ENCODE measurements at places on chromosomes 3 and 15.

- ATAC-seq, result no peak
These were observed 80.3 kb upstream of the IGSF10 start for GRCh38 chr3:151541178-151541577.

- peak; percentile 20 for ATAC-seq
These were observed 28.9 kb downstream of the KAT2B start for GRCh38 chr3:20069178-20069532.

DNA sequence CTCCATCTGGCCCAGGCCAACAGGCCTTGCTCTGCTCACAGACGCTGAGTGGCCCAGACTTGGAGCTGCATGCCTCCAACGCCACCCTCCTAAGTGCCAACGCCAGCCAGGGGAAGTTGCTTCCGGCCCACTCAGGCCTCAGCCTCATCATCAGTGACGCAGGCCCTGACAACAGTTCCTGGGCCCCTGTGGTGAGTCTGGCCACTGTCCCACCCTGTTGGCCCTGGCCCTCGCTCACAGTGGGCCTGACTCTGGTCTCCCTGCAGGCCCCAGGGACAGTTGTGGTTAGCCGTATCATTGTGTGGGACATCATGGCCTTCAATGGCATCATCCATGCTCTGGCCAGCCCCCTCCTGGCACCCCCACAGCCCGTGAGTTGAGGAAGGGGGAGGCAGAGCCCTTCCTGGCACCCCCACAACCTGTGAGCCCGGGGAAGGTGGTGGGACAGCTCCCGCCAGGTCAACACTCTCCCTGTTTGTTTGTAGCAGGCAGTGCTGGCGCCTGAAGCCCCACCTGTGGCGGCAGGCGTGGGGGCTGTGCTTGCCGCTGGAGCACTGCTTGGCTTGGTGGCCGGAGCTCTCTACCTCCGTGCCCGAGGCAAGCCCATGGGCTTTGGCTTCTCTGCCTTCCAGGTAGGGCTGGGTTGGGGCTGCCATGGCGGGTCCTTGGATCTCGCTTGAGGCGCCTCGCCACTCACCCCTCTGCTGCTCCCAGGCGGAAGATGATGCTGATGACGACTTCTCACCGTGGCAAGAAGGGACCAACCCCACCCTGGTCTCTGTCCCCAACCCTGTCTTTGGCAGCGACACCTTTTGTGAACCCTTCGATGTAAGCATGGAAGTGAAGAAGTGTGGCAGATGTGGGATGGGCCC is 10.0 kb downstream of the NT5DC2 start:
- no peak for ATAC-seq

GRCh38 chr3:127668906-127669305 is 3.8 kb upstream of the ABTB1 start:
- no peak for ATAC-seq

DNA sequence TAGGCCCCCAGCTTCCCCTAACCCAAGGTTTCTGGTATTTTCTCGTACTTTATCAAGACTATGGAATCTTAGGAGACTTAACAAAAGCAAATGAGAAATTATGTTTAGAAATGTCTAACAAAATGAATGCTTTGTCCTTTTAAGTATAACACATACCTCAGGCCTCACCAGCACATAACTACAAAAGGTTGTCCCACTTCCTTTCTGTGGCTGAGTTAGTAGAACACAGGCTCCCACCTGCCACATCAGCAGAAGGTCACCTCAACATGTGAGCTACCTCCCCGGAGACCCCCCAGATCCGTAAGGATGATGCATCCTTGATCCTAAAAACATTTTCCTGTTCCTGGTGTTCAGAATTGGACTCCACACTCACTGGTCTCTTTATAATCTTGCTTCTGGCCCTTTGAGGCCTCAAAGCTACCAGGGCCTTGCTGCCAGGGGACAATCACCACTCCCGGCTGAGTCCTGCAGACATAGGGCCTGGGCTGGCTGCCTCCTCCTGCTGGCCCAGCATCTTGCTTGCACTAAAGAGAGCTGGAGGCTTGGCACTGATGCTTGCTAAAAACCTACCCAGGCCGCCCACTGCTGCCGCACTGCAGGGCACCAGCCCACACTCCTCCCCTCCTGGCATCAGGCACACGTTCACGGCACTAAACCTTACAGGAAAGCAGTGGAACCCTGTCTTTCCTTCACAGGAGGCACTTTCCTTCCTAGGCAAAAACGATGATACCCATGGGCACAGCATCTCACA is 2.9 kb downstream of the CCRL2 start:
- ATAC-seq, result no peak

- ATAC-seq, result peak; percentile 94
These were observed 64.1 kb upstream of the HEG1 start for GRCh38 chr3:125119752-125120378.

DNA sequence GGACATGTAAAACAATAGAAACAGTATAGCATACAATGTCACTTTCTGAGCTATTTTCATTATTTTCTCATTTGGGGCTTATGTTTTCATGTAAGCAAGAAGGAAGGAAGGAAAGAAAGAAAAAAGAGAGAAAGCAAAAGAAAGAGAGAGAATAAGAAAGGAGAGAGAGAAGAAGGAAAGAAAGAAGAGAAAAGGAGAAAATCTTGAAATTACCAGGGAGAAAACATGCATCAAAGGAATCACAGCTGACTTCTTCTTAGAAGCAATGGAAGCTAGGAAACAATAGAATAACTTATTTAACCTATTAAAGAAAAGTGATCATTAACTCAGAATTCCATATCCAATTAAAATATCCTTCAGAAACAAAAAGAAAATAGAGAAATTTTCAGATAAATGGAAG is 471.5 kb downstream of the OCA2 start:
- no peak for ATAC-seq

DNA sequence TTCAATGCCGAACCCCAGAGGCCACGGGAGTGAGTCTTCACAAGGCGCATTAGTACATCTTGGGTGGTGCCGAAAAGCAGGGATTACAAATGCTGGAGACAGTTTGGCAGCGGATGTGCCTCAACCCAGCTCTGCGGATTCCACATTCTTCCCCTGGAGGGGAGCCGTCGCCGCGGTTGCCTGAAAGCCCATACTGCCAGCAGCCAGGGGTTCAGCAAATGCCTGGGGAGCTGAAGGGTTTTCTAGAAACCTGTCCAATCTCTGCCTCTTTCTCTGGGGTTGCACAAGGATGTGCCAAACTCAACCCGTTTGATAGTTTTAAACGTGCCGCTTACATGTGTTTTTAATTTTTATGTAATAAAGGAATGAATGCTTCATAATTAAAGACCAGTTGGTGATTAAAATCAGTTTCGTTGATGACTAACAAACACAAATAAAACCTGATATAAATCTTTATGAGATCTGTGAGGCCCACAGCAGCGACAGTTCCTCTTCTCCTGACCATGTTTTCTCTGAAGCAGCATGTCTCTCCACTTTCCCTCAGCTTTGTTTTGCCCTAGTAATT is 74.6 kb upstream of the LEKR1 start:
- no peak for ATAC-seq
